ENCODE measurements at places on chromosomes 3 and 15. TPM values are rescaled to one million over a fixed set of nuclear protein-coding genes. Genes with fewer than 3 reads are reported as not detected.

- no peaks in the 10 kb centered on the region for H3K27me3 ChIP-seq
- no peak overlapping the region for H3K27ac ChIP-seq
- no peak overlapping the region for H3K4me3 ChIP-seq
- H3K4me1 ChIP-seq, result peaks cover 7% of the 10 kb centered on the region
Observed at GRCh38 chr3:195171093-195171873, 99.7 kb downstream of the XXYLT1 start.

DNA sequence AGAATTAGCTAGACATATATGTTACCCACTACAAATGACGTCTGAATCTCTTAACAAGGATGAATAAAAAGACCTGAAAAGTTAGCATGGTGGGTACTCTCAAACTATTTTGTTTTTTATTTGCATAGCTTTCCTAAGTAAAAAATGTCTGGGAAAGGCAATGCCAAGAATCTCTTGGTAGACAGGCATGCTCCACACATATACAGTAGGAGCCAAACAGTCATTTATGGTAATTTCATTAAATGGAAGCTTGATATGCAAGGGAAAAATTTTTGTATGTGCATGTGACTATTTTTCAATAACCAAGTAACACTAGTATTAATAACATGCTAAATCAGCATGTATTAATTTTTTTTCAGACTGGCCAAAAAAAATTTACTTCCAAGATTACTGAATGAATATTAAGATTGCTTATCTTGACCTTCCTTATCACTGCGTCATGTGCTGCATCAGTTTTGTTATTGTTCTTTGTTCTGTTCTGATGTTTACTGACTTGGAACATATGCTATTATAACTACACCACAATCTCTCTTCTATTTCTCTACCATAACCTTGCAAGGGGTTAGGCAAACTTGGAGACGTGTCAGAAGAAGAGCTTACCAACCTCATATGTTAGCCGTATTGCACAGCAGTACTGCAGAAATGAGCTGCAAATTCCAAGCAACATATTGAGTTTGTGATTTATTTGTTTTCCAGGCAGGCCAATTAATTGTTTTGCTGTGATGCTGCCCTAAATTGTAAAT is 255.3 kb downstream of the RBMS3 start:
- DNase-seq, result no peak
- no peak overlapping the region for H3K4me3 ChIP-seq
- no peaks in the 10 kb centered on the region for H3K4me1 ChIP-seq
- peaks cover 2% of the 10 kb centered on the region for H3K27me3 ChIP-seq
- H3K27ac ChIP-seq, result no peak overlapping the region

DNA sequence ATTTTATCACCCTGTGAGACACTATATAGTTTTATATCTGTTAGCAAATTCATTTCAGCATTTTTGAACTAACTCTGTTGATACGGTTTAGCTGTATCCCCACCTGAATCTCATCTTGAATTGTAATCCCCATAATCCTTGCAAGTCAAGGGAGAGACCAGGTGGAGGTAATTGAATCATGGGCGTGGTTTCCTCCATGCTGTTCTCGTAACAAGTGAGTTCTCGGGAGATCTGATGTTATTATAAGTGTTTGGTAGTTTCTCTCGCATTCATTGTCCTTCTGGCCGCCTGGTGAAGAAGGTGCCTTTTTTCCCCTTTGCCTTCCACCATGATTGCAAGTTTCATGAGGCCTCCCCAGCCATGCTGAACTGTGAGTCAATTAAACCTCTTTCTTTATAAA is 53.2 kb upstream of the TMC3 start:
- H3K27ac ChIP-seq, result no peak overlapping the region
- H3K27me3 ChIP-seq, result no peaks in the 10 kb centered on the region
- no peak overlapping the region for H3K4me3 ChIP-seq

The SLC30A4 gene
- total RNA-seq, result not detected

The PLSCR5 gene
- total RNA-seq, result not detected

The UCN2 gene
- total RNA-seq, result not detected

Measured in H1 (cell line).